Type B pancreatic cell (in vitro differentiated cells): ENCODE measurements at places on chromosomes 7 and 10.

DNA sequence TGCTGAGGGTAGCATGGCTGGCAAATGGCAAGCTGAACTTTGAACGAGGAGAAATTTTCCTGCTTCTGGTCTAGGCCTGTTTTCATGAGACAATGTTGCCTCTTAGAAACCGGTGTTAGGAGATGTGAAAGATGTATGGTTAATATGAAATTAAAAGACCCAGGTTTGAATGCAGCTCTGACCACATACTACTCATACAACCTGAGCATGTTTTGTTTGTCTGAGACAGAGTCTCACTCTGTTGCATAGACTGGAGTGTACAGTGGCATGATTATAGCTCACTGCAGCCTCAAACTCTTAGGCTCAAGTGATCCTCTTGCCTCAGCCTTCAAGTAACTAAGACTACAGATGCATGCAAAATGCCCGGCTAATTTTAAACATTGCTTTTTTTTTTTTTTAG is 193.4 kb upstream of the FZD8 start:
- no peak for DNase-seq

DNA sequence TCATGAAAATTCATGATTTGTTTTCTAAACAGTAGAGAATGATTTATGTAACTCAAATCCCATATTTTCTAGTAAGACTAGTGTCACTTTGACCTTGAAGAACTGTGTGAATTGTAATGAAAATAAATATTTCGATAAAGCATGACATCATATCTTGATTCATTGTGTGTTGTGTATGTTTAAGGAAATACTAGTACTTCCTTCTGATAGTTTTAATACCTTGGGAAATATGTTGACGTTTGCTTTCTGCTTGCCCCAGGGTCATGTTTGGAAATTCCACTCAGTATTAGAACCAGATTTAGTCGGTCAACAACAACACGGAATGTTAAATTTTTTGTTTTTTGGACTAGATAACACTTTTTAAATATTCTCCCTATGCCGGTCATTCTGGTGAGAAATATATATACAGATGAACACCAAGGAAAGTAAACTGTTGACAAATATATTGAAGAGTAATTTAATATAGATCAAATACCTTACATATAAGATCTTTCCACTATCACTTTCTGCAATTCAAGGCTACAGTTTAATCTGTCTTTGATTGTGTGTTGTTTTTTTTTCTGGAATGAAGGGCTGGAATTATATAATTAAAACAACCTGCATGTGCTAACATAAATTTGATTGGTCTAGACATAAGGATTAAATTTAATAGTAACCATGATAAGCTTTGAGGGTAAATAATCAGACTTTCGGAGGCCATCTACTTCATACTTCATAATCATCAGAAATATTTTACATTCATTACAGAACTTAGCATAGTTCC is 126.2 kb downstream of the MDFIC start:
- no peak for DNase-seq

- no peak for DNase-seq
Measured at GRCh38 chr10:1292611-1293031, 236.4 kb downstream of the WDR37 start.

- no peak for DNase-seq
Measured at GRCh38 chr7:130210181-130210935, 2.7 kb downstream of the SSMEM1 start.

GRCh38 chr7:49513911-49514310 is 259.5 kb upstream of the VWC2 start:
- DNase-seq, result no peak

GRCh38 chr10:109898666-109899355 is 24.5 kb downstream of the XPNPEP1 start:
- no peak for DNase-seq

GRCh38 chr10:21737106-21737505 is 203.1 kb downstream of the MLLT10 start:
- DNase-seq, result no peak

GRCh38 chr10:119667562-119668328 is 16.6 kb downstream of the BAG3 start:
- no peak for DNase-seq

- DNase-seq, result no peak
Measured at GRCh38 chr7:26863518-26864308, 677 bp downstream of the SKAP2 start.

DNA sequence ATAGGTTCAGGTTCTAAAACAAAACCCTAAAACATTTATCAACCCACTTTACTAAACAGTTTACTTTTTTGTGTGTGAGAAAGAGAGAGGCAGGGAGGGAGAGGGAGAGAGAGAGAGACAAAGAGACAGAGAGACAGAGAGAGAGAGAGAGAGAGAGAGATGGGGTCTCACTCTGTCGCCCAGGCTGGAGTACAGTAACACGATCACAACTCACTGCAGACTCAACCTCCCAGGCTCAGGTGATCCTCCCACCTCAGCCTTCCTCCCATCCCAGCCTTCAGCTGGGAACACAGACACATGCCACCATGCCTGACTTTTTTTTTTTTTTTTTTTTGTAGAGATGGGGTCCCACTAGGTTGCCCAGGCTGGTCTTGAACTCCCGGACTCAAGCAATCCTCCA is 52.9 kb downstream of the PARD3 start:
- no peak for DNase-seq

DNA sequence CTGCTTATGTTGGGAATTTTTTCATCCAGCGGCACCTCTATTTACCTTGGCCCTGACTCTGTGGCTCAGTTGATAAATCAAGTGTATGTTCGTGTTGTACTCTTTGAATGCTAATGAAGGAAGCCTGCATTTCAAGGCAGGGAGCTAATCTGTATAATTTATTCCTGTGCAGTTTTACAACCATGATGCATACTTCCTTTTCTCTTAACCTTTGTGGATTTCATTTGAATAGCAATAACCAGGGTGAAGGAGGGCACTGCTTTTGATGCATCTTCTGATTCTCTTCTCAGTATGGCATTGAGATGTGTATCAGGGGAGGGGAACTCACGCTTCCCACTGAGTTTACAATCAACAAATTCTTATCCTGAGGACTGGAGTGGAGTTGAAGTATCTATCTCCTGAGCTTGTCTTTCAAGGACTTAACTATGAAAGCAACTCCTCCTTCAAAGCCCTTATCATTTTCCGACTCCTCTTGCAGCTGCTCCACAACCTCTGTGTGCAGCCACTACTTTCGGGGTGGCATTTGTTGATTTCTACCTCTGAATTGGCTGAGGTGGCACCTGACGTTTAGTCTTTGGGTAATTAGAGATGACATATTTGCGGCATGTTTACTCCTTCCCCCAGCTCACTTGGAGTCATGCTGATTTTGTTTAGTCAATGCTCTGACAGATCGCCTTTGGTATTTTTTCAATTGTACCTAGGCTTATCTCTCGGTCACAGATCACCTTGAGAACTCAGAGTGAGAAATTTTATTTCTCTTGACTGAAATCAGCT is 275.2 kb downstream of the PHTF2 start:
- no peak for DNase-seq

- no peak for DNase-seq
Measured at GRCh38 chr10:101597091-101597900, 9.2 kb downstream of the DPCD start.

GRCh38 chr7:26441611-26442277 is 150.1 kb downstream of the SNX10 start:
- no peak for DNase-seq

DNA sequence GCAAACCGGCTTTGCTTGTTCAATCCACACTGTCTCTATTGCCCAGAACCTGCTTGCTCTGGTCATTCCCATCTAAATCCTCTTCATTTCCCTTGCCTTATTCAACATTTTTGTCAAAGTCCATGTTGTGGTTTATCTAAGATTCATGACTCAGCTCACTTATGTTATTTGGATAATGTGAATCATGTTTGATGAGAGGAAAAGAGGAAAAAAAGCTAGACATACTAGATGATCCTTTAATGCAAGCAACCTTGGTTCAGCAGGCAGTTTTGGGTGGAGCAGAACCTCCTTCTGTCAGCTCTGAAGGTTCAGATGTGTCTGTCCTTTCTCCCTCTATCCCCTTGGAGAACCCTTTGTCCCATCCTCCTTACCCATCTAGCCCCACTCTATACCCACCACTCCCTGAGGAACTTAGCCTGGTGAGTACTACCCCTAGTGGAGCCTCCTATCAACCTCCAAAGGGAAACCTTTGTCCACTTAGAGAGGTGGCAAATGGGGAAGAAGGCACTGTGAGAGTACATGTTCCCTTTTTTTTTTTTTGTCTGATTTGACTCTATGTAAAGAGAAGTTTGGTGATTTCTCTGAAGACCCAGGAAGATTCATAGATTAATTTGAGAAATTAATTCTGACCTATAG is 2.1 kb upstream of the SAMD9L start:
- no peak for DNase-seq

GRCh38 chr10:59905066-59905730 is 1.2 kb downstream of the CCDC6 start:
- DNase-seq, result no peak

GRCh38 chr7:142528608-142529408 is 220.5 kb upstream of the PRSS1 start:
- DNase-seq, result no peak

DNA sequence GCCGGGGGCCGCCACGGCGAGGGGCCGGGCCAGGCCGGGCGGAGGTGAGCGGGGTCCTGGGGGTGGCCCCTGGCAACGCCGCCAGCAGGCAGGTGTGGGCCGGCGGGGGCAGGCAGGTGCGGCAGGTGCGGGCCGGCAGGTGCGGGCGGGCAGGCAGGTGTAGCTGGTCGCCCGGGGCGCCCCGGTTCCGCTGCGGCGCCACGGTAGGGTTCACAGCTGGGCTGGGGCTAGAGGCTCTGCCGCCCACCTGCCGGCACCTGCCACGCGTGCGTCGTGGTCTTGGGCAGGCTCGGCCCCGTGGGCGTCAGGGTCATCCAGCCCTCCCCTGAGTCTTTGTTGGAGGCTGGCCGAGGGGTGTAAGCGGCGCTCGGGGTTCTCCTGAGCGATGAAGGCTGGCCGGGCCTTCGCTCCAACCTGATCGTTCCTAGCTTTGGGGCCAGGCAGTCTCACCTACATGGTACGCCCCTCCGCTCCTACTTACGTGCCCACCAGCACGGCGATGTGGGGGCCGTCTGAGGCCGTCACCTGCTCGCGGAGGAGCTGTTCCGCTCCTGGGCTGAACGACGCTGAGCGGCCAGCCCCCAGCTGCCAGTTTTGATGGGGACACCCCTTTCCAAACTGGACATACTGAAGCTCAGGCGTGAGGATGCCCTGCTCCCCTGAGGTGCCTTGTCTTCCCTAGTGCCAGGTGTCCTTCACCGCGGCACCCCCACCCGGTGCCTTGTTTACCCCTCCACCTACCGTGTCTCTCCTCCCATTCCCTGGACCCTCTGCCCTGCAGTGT is 493 bp downstream of the ZMIZ2 start:
- DNase-seq, result no peak
